T follicular helper cell (primary cell): ENCODE measurements at places on chromosomes 13 and 19.

- no peak for DNase-seq
Measured at GRCh38 chr13:49459580-49459979, 15.5 kb downstream of the SETDB2 start.

- DNase-seq = no peak
Measured at GRCh38 chr19:52917531-52917930, 5.7 kb downstream of the ZNF888 start.

- no peak for DNase-seq
Measured at GRCh38 chr13:68940049-68940448, 1167.6 kb upstream of the ATXN8OS start.

- DNase-seq = no peak
Measured at GRCh38 chr13:110262508-110263291, 44.3 kb downstream of the COL4A1 start.

GRCh38 chr13:96617528-96617927 is 376.7 kb downstream of the OXGR1 start:
- DNase-seq = no peak

DNA sequence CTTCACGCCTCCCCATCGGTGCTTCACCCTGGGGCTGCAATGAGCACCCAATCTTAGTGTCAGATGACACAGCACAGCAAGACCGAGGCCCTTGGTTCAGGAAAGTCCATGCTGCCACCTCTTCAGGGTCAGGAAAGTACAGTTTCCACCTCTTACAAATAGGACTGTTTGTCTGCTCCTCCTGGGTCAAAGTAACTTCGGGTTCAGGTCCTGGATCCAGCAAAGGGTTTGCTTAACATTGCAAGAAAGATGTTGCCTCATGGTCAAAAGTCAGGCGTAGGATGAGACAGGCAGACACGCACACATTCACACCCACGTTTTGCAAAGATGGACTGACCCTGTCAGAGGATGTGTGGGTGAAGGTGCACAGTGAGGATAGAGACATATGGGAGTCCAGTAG is 1.6 kb upstream of the CYP2B6 start:
- DNase-seq = no peak

DNA sequence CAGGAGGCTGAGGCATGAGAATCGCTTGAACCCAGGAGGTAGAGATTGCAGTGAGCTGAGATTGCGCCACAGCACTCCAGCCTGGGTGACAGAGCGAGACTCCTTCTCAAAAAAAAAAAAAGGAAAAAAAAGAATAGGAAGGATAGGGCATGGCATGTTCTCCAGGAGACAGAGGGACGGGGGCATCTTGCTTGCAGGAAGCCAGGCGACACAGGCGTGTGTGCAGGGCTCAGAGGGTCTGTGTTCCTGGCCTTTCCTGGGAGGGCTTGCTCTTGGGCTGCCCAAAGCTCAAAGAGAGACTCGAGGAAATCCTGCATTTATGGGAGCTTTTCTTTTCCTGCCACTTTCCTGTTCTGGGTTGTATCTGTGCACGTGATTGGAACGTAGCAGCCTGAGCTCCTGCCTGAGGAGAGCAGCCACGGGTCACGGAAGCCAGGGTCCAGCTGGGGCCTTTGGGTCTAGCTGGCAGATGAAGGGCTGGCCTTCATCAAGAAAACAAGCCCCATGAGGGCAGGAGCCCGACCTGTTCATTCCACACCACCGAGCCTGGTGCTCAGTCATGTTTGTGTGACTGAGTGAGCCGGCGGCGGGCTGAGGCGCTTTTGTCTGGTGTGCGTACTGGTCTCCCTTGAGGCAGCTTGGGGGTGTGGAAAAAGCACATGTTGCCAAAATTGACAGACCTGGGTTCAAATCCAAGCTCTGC is 44.5 kb downstream of the CAPN12 start:
- no peak for DNase-seq

DNA sequence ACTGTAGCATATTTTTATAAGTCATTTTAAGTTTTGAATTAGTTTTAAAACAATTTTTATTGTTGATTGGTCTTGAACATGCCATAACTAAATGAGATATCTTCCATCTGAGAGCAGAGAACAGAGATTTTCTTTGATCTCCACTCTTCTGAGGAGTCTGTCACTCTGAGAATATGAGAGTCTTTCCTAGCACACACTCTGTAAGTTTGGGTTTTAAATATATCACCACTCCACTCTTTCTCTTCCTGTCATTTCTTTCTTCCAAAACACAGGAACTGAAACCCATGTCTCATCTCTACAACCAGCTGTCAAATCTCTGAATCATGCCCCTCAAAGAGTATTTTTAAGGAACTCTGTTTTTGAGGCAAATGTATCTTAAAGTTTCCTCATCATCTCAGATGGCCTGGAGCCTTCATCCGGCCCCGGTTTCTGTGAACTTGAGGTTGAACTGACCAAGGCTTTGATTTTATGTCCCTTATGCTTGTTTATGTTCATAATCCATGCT is 698.2 kb upstream of the SGCG start:
- DNase-seq = no peak

DNA sequence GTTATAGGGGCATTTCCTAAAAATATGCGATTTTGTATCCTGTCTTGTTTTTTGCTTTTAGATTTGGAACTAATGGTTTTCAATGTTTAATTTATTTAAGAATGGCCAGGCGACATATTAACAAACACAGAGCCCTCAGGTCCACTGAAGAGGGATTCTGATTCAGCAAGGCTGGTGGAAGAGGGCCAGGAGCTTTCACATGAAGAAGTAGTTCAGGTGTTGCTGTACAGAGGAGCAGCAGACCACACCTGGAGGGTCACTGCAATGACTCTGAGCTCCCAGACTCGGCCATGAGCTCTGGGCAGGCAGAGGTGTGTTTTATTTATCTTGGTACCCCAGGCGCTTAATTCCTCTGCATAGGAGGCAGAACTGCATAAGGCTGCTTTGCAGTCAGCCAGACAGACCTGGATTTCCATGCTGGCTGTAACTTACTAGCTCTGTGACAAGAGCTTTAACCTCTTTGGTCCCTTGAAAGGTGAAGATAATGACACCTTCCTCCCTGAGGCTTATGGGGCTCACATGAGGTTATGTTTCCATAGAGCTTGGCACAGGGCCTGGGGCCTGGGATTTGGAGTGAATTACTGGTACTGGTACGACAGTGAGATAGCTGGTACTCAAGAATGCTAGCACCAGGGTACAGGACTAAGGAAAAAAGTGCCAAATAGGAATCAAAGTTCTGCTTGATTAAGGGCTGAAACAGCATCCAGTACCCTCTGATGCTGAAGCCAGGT is 184.7 kb downstream of the OXGR1 start:
- no peak for DNase-seq

DNA sequence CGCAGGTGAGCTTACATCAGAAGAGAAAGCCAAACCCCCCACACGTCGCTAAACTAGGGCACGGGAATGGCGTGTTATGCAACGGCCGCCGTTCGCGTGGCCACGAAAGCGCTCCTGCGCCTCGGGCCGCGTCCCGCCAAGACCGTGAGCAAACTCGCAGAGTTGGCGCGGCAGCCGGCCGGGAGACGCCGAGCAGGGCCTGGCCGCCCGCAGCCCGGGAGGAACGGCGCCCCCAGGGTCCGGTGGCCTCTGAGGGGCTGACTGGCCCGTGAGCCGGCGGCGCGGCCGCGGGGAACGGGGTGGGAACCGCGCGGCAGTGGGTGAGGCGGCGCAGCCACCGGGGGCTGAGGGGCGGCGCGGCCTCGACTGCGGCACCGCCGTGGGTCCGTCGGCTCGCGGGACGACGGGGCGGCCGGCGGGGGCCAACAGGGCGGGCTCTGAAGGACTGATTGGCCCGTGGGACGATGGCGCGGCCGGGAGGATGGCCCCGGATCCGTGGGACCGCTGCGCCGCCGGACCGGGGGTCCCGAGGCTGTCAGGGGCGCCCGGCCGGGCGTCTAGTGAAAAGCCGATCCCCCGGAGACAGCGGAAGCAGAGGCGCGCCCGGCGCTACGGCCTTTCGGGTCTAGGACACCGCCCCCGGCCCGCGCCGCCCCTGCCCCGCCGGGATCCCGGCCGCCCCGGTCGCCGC is 903 bp downstream of the LATS2 start:
- DNase-seq = no peak

DNA sequence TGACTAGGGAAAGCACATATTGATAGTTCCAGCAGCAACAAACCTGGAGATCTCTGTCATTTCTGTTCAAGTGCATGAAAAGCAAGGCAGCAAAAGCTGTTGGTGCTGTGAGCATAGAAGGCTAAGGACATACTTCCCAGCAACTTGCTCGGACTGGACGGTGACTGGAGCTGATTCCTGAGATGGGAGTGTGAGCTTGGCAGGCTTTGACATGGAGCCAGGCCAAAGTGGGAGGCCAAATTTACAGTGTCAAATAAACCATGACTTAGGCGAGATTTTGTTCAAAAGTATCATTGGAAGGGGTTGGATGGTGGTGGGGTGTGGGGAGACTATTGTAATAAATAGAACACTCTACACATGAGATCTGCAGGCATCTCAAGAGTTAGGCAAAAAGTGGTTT is 5.9 kb upstream of the ARGLU1 start:
- no peak for DNase-seq

DNA sequence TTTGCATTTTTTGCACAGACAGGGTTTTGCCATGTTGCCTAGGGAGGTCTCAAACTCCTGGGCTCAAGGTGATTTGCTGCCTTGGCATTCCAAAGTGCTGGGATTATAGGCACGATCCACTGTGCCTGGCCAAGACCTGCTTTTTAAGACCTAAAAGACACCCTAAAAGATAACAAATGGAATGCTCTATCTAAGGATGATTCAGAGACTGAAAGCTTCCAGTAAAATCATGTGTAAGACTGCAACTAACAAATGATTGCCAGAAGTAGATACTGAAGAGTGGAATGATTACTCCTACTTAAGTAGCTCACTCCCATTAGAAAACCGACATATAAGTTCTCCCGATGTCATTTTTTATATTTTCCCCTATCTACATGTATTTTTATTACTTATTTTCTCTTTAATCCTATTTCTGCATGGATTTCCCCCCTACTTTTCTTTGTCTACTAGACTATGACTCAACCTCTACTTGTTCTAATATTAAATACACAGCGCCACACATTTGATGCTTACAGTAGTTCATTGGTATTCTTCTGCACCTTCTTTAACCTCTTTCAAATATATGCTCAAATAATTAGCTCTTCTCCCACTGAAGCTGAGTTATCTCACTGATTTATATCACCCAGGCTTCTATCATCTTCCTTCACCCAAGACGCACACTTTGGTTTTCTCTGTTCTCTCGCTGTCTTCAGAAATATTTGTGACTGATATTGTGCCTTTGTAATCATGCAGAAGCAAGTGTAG is 32.2 kb upstream of the KLF12 start:
- no peak for DNase-seq

DNA sequence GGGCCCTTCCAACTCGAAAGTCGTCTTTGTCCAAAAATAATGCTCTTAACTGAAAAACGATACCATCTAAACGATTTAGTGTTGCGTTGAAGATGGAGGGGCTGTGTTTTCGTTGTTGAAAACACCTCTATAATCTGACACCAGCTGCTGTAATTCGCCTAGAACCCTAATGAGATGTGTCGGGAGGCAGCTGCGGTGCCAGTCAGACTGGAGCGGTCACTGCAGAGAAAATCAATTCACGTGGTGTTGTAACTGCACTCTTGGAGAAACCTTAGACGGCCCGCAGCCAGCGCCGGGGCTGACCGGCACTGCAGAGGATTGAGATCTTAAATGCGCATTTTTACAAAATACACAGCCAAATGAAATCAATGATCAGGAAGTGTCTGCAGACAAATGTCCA is 339.1 kb downstream of the ZNF536 start:
- DNase-seq = no peak

- DNase-seq = no peak
Measured at GRCh38 chr19:42352301-42353259, 27.1 kb downstream of the MEGF8 start.

- no peak for DNase-seq
Measured at GRCh38 chr13:28976195-28976594, 156.1 kb downstream of the MTUS2 start.

- DNase-seq = no peak
Measured at GRCh38 chr13:44622261-44622660, 46.1 kb upstream of the TSC22D1 start.
